Hematopoietic multipotent progenitor cell treated with erythropoietin and hydrocortisone succinate and interleukin-3 and kit ligand, for 6 days (in vitro differentiated cells): ENCODE measurements at places on chromosomes 11 and 22.

DNA sequence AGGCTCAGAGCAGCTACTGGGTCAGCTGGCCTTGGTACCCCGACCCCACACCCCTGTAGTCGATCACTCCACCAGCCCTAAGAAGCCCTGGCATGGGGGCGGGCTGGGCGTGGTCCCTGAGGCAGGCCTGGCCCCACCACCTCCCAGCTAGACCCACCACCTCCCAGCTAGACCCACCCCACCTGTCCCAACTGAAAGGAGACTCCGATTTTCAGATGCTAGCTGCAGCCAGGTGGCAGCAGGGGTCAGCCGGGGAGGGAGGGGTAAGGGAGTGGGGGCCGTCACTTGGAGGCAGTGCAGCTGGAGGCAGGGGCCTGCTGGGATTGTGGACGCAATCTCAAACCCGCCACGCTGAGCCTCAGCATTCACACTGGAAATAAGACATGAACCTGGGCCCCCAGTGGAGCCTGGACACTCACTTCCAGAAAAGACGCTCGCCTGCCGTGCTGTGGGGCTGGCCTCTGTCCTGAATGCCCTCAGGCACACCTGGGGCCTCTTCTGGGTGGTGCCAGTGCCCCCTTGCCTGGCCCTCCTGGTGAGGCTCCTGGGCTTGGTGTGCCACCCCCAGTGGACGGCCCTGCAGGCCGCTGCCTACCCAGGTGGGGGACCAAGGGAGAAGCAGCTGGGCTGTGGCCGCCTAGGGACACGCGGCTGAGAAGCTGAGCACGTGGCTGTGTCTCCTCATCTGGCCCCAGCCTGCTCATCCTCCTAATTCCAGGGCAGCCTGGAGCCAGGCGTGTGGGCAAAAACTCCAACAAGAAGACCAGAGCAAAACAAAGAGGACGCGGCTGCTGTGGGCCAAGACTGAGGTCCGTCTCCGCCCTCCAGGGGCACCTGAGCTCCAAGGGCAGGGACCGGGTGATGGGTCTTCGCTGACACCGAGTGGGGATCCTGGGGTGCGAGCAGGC lies 26.7 kb downstream of the OSBPL5 start:
- DNase-seq: peak; percentile 37

DNA sequence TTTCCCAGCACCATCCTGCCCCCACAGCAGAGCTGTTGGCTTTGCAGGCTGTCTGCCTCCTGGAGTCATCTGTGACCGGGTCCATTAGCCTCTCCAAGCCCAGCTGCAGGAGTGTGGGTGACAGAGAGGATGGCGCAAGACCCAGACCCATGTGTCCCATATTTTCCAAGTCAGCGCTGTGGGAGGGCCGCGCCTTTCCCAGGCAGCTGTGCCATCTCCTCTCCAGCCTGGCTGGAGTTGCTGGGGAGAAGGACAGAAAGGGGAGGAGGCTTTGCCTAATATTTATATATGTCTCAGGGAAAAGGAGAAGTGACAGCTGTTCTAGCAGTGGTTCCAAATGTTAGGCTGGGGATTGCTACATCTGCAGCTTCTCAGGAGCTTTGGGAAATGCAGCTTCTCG lies 15.7 kb downstream of the DTX4 start:
- DNase-seq: no peak

DNA sequence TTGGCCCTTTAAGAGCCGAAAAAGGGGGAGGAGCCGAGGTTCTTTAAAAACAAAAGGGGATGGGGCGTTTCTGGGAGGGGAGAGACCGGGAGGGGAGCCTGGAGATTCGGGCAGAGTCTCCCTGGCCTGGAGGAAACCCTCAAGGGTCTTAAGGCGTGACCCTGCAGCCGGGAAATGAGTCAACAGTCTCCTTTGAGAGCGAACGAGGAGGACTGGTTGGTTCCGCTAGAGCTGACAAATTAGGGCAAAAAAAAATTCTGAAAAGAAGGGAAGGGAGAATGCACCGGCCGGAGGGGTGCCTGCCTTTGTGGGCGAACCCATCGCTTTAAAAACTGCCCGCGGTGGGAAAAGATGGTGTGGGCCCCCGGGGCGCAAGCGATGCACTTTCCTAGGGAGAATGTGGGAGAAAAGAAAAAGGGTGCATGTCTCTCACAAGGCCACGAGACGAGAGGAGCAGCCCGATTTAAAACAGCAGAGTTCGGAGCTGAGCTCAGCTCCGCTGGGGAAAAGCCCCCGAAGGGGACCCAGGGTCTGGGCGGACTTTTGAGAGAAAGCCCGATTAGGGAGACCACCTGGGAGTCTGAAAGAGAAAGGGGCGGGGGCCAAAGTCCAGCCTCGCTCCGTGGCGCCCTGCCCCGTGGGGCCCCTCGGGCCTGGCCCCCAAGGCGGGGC lies 874 bp downstream of the ZFTA start:
- DNase-seq: peak; percentile 75

- DNase-seq: no peak
Observed at GRCh38 chr11:118909619-118910308, 16.0 kb downstream of the BCL9L start.

DNA sequence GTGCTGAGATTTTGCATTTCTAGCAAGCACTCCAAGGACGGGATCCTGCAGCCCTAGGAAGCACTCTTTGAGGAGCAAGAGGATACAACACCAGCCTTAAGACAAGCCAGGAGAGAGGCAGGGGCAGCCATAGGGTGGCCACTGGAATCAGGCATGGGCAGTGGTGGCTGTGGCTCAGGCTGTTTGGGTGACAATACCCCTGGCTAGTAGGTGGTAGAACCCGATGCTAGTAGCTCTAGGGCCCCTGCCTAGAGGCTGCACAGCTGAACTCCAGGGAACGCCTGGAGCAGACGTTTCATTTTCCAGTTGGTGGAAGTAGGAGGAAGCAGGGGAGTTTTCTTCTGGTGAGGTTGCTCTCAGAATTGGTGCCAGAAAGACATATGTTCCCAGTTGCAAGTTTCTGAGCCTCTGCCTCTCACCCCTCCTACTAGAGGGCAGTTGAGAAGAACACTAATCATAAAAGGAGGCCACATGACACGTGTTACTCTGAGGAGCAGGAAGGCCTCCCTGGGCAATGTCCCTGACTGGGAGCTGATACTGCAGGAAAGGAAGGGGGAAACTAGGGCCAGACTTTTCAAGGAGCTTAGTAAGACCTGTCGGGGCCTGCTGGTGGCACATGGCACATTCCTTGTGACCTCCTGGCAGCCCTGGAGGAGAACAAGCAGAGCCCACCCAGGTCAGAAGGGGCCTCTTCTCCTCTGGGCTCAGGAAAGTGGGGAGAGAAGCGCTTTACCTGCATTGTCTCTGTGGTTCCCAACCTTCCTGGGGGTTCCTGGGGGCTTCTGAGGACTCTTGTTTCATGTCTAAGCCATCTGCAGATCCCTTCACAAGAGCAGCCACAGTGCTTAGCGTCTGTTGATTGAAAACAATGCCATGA lies 56.6 kb upstream of the DRD2 start:
- DNase-seq: no peak

GRCh38 chr11:125513705-125514265 lies 17.7 kb upstream of the FEZ1 start:
- DNase-seq: no peak

DNA sequence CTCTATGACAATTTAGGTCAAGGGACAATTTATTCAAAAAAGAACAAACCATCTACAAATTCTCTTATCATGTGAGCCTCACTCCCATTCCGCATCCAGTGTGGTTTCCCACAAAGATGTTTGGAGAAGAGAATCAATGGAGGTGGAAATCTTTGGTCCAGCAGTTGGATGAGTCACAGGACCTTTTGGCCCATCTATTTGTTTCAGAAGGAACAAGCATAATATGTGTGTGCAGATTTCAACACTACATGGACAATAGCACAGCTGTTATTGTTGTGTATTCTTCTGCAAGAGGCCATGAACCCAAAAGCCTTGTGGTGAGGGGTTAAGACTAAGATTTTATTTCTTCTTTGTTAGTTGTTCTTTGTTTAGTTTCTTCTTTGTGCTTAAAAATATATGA lies 61.6 kb downstream of the OR10A6 start:
- no peak for DNase-seq

- no peak for DNase-seq
Observed at GRCh38 chr11:87662287-87662686, 513.0 kb downstream of the RAB38 start.

GRCh38 chr11:35115688-35116030 lies 23.3 kb upstream of the CD44 start:
- no peak for DNase-seq

DNA sequence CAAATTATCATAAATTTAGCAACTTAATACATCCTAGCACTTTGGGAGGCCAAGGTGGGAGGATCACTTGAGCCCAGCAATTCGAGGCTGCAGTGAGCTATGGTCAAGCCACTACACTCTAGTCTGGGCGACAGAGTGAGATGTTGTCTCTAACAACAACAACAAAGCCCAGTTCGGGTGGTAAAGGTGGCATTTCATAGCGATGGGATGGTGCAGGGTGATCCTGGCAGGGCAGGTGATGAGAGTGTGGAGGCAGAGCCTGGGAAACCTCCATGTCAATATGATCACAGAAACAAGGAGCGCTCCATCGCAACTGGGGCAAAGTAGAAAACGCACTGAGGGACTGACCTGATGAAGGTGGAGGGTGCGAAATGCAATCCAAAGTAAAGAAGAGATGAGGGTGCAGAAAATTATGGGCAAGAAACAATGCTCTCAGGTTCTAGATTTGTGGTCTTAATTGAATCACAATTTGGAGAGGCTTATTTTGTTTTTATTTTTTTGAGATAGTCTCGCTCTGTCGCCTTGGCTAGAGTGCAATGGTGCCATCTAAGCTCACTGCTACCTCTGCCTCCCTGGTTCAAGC lies 32.8 kb upstream of the CLDN5 start:
- DNase-seq: no peak
